ENCODE measurements at places on chromosomes 12 and 14.

- no peak for DNase-seq
Measured at GRCh38 chr14:85315290-85315689, 214.7 kb upstream of the FLRT2 start.

DNA sequence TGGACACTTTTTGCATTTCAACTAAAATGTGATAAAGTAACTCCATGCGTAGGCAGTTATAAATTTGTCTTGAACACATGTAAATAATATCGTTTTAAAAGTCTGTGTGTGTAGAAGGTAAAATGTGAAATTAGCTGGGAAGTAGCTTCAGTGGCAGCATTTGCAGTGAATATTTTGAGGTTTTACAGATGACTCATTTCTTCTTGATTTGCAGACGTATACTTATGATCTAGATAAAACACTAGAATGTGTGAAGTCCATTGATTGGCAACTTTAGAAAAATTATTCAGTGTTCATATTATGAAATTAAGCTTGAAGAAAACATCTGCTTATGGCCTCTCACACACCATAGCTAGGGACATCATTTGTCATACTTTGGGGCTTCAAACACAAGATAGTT lies 788.6 kb upstream of the NOVA1 start:
- DNase-seq, result no peak

DNA sequence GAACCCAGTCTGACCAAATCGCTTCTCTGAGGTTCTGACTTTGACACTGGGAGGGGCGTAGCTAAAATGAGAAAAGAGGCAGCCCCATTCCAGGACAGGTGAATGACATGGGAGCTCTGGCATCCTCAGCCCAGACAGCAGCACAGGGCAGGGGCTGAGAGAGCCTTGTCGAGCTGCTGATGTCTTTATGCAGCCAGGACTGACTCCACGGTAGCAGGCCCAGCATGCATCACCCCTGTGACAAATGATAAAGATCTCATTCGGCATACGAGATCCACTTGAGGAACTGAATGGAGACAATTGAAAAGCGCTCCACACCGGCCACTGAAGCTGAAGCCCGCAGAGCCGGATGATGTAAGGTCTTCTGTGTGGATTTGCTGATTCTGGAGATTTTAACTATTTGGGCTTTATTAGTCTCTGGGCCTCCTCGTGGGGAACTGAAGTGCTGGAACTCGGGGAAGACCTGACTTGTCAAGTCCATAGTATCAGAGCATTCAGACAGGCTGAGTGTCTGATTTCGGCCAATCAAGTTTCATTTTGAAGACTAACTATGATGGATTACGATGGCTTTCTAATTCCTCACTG lies 56.9 kb upstream of the MAP1LC3B2 start:
- no peak for DNase-seq

- no peak for DNase-seq
Measured at GRCh38 chr12:2581293-2582045, 213.3 kb upstream of the FKBP4 start.

- no peak for DNase-seq
Measured at GRCh38 chr12:75337905-75338304, 3.4 kb downstream of the GLIPR1L1 start.

DNA sequence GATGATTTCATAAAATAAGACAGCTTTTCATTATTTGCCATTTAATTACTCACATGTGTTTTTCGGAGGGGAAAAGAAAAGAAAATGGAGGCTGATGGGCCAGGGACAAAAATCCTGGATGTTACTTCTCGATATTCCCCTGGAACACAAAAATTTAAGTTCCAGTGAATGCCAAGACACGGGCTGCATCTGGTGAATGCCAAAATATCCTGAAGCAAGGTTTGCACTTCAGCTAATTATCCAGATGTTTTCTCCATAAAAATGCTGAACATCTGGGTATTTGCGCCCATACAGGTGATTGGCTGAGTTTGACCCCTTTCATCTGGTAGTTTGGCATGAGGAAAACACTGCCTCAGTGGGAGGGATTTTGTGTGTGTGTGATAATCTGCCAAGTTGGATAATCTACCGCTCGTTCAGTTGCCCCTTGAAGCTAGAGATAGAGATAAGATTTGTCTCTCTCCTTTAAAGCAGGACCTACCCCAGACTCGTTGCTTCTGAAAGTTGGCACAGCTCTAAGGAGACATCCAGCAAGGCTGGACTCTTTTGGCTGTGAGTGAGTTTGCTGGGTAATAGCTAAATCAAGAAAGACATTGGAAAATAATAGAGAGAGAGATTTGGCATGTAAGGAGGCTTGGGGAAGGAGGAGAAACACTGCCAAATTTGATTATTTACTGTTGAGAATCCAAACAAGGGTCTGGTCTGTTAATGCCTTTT lies 390.0 kb downstream of the EGLN3 start:
- no peak for DNase-seq

DNA sequence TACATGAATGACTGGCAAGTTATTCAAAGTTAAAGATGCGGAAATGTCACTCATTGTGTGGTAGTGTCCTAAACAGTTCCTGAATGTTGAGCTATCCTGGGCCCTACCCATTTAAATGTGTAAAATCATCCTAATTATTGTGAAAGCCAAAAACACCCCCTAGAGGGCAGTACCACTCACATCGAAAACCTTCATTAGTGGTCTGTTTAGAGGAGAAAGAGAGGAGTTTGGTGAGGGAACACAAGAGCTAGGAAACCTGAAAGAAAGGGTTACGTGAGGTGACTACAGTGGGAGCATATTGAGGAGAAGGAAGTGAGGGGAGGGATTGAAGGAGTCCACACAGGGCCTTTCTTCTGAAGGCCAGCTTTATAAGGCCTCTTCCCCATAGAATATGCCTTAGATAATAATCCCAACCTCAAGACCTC lies 2.5 kb upstream of the TEP1 start:
- no peak for DNase-seq

GRCh38 chr12:122099856-122100255 lies 21.3 kb downstream of the MLXIP start:
- DNase-seq, result no peak

GRCh38 chr12:105862163-105862821 lies 276.5 kb downstream of the NUAK1 start:
- no peak for DNase-seq

- no peak for DNase-seq
Measured at GRCh38 chr12:1091350-1091749, 100.3 kb downstream of the ERC1 start.

- DNase-seq, result no peak
Measured at GRCh38 chr14:69695322-69696203, 71.4 kb upstream of the SRSF5 start.

DNA sequence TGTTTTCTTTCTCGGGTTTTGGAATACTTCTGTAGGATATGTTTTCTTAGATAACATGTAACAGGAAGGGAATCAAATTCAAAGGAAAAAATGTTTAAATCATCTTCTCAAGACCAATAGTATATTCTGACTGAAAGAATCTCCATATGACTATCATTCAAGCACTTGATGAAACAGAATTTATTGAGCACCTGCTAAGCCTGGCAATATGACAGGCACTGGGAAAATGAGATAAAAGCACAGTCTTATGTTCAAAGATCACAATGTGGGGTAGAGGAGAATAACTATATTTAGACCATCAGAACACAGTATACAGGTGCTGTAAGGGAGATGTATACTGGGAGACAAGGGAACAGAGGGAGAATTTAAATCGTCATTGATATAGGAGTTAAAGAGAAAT lies 19.1 kb upstream of the TMEM30B start:
- DNase-seq, result no peak

DNA sequence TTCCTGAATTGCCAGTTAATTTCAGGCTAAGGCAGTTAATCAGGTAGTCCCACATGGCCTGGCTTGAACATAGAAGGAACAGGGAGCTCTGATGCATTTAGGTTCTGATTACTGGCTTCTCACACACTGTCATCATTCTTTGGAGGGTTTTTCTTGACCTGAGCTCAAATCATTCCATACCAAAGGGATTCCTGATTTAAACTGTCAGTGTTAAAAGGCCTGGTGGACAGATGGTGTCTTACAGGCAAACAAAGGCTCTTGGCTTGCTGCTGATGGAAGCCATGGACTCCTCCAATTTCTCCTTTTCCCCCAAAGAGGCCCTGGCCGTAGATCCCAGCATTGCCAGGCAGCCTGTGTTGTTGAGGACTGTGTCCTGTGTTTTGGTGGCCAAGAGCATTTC lies 30.2 kb downstream of the CACNA1C start:
- no peak for DNase-seq

DNA sequence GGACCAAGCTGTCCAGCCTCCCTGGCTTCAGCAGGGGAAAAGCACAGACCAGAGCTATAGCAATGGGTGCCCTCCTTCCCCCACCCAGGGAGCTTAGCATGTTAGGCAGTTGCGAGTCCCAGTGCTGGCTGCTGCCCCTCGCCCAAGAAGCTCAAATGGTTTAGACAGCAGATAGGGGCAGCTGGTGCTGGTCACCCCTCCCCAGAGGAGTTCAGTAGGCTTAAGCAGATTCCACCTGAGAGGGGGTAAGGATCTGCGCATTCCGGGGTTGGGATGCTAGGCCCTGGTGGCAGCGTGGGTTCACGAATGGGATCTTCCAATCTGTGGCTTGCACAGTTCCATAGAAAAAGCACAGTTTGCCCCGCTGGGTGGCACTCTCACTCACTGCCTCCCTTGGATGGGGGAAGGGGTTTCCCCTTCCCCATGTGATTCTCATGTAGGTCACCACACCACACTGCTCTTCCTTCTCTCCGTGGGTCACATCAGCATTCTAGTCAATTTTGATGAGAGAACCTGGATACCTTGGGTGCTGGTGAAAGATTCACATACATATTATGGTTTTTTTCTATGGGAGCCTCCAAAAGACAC lies 665.6 kb downstream of the C12orf50 start:
- DNase-seq, result no peak

- DNase-seq, result no peak
Measured at GRCh38 chr14:30798961-30799360, 75.4 kb upstream of the COCH start.

DNA sequence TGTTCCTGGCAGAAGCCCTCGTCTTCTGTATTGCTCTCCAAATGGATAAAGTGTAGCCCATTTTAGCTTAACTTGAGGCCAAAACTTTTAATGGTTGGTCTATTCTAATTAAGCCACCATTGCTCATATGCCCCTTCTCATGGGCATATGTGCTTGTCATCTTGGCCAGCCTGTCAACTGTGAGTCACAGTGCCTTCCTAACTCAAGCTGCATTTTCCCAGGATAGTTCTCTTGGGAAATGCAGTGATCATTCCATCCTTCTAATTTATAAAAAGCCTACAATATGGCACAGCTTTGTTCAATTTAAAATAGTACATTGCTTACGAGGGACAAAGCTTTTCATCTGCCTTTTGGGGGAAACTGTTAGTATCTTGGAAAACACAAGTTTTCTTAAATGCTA lies 6.6 kb downstream of the PTHLH start:
- no peak for DNase-seq

DNA sequence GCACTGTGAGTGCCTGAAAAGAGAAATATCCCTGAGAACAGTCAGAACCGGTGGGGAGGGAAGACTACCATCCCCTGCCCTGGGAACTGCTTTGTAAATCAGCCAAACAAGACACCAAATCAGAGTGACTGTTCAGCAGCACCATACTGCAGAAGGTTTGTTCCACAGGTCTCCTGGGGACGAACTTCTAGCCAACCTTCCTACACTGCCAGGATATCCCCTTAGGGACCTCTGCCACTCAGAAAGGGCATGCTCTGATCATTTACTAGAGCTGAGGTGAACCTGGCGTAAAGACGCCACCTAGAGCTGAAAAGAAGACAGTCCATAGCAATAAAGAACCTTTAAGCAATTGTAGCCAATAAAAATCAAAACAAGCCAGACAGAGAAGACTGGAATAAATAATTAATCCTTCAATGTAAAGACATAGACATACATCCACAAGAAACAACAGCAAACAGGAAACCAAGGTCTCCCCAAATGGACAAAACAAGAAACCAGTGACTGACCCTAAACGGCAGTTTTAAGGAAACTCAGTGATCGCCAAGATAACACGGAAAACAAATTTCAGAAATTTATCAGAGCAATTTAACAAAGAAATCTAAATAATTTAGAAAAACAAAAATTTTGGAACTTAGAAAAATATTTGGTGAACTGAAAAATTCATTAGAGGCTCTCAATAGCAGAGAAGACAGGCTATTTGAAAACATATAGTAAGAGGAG lies 228.1 kb upstream of the AMIGO2 start:
- peak; percentile 47 for DNase-seq

DNA sequence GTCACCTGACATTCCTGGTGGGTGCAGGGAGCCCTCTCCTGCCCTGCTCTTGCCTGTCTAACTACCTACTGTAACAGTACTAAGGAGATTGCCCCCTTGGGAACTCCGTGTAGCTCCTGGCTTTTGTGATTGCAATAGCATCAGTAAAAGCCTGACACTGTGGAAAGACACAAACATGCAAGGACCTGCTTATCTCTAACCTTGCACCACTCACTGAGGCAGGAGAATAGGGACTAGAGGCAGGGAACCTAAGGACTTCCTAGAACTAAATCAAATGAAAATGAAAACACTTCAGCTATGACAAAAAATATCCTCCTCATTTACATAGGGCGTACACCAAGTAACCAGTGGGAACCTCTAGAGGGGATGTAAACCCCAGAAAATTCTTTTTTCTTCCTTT lies 28.5 kb downstream of the TUBA1A start:
- DNase-seq, result no peak

- no peak for DNase-seq
Measured at GRCh38 chr14:35362911-35363374, 41.6 kb downstream of the NFKBIA start.

DNA sequence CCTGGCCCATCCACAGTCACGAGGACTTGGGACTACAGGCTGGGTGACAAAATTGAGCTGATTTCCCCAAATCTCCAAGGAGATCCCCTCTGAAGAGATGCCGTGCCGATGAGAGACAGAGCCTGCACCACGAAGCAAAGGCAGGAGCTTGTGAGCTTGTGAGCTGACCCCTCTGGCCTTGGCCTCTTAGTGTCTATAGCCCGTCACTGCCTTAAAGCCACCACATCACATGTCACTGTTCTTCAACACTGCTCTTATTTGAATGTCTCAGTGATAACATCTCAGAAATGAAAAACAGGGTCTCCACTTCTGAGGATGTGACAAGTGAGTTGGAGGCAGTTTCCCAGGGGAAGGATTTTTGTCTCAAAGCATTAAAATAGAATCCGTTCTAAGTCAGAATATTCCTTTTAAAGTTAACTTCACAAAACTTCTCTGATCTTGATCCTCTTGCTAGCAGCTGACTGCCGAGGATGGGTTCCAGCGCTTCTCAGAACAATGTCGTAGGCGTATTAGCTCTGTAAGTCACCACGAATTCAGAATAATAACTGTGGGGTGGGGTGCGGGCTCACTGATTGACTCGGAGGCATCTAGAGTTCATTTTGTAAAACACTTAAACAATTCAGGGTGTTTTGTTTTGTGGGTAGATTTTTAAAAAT lies 37.5 kb downstream of the CHST11 start:
- no peak for DNase-seq

DNA sequence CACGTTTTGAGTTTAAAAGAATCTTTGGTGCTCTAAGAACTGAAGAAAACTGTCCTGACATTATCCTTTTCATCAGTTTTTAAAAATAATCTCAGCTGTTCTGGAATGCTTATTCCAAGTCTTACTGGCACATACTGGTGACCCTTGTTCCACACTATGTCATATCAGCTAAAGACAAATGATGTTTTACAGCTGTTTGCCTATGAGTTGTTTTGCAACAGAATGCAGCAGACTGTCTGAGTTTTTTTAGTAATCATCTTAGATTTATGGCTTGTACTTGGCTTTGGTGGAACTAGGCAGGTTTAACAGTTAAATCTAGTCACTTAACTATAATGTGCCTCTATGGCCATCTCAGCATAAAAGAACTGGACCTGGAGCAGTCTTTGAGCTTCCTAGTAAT lies 91.6 kb upstream of the GRIN2B start:
- no peak for DNase-seq

Measured in activated naive CD8-positive, alpha-beta T cell treated with anti-CD3 and anti-CD28 coated beads, Interleukin-2, amount 10 ng/mL, durations not matched to agents 7 days and 5 days (primary cell).